Endothelial cell of umbilical vein (primary cell): ENCODE measurements at places on chromosomes 1 and 21.

DNA sequence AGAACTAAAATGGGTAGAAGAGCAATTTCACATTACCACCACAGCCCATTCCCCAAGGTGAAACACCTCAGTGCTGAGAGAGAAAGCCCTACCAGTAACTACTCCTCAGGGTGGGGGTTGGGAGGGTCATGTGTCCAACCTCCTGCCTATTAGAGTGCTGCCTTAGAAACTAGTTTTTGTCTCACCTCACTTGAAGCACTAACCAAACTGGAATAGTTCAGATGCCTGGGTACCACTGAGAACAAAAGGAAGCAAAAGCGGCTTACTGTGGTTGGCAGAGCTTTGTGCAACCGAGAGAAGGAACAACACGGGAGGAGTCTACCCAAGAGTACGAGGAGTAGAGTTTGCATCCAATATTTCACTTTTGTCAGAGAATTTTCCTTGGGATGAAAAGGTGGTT is 1207.5 kb upstream of the ADGRL2 start:
- no peak for DNase-seq

DNA sequence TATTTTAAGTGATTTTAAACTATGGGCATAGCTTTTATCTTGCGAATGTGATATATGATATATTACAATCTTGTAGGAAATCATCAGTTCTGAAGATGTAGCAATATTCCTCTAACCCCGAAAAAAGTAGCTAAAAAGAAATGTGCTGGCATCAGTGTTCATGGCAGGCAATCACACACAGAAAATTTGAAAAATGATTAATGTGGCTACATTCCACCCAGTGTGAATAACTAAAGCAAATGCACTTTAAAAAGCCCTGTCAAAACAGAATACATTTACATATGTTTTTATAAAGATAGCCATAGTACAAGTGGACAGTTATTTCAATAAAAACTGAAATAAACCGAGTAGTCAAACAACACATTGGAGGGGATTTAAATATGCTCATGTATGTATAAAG is 260.2 kb downstream of the HHAT start:
- no peak for DNase-seq

- DNase-seq = no peak
Measured at GRCh38 chr1:39453603-39454002, 37.8 kb upstream of the BMP8A start.

DNA sequence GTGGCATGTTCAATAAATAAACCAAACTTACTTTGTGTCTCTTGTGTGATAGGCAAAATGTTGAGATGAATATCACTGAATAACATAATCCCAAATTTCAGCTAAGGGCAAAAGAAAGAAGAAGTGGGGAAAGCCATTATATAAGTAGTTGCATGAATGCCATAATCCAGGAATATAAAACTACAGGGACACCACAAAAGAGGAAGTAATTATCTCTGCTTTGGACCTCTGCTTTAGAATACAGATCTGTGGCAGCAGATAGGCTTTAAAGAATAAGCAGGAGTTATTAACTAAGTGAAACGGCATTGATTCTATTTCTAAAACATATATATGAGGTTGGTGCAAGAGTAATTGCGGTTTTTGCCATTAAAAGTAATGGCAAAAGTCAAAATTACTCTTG is 288.5 kb upstream of the SNX7 start:
- no peak for DNase-seq

DNA sequence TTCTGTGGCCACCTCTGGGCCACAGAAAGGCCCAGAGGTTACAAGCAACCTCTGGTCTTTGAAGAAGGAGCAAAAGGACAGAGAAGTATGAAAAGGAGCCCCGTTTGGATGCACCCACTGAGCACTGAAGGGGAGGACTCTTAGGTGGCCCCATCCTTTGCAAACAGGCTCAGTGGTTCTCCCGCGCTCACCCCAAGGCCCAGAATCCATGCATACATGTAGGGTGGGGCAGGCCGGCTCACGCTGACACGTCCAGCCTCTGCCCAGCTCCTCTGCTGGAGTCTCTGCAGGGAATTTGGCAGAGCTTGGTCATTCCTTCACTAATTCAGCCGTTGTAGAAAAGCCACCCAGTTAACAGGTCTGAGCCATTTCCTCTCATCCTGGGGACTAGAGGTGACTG is 61.3 kb upstream of the AJAP1 start:
- DNase-seq = no peak

GRCh38 chr21:25506887-25507286 is 100.4 kb downstream of the MRPL39 start:
- no peak for DNase-seq

GRCh38 chr1:203519053-203519840 is 25.3 kb downstream of the OPTC start:
- no peak for DNase-seq

DNA sequence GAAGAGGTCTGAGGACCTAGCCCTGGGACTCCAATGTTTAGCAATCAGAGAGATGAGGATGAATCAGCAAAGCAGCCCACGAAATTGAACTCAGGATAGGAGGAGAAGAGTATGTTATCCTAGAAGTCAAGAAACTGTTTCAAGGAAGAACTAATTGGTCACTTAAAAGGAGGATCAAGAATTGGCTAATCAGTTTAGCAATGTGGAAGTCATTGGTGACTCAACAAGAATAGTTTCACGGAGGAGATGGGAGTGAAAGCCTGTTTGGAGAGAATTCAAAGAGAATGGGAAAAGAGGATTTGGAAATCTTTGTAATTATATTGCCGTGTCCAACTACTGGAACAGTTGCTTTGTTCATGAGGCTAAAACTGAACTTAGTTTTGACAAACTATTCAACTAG is 7.4 kb downstream of the HMCN1 start:
- no peak for DNase-seq

DNA sequence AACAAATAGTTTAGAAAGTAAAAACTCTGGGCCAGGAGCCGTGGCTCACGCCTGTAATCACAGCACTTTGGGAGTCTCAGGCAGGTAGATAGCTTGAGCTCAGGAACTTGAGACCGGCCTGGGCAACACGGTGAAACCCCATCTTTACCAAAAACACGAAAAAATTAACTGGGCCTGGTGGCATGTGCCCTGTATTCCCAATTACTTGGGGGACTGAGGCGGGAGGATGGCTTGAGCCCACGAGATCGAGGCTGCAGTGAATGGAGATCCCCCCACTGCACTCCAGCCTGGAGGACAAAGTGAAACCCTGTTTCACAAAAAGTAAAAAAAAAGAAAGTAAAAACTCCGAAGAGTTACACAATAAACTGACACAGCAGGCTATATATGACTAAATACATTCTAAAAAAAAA is 10.6 kb downstream of the CEP170 start:
- no peak for DNase-seq

GRCh38 chr1:42767510-42768000 is 506 bp downstream of the C1orf50 start:
- DNase-seq = no peak

DNA sequence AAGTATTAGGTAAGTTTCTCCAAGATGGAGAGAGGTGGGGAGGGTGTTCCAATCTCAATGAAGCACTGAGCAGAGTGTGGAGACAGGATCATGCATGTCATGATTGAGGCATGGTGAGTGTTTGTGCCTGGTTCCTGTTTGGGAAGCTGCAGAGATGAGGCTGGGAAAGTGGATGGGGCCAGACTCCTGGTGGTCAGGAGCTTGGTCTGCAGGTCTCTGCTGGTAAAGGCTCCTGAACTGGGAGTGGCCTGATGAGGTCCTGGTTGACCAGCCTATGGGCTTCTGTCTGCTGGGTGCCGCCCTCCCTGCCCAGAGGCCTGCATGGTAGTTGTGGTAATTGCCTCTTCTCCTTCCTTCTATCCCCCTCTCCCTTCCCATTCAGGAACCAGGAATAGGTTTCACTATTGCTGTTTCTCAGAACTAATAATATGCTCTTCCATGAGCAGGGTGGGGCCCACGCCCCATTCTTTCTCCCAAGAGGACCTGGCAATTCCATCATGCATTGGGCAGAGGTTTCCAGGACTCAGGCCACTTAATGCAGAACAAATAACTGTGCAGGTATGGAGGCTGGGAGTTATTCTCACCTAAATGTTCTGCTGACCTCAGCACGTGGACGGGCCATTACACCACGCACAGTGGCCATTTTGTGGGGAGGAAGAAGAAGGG is 24.5 kb downstream of the PROK1 start:
- DNase-seq = no peak

DNA sequence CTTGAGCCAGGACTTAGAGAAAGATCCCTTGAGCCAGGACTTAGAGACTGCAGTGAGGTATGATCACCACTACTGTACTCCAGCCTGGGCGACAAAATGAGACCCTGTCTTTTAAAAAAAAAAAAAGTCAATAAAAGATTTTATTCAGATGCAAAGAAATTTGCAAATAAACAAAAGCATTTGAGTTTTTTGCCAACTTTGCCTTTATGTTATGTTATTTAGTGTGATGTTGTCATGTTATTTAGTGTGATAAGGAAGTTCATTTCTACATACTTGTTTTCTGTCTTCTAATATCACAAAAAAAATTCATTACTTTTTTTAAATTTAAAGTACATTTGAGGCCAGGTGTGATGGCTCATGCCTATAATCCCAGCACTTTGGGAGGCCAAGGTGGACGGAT is 9.0 kb downstream of the RAD54L start:
- no peak for DNase-seq

DNA sequence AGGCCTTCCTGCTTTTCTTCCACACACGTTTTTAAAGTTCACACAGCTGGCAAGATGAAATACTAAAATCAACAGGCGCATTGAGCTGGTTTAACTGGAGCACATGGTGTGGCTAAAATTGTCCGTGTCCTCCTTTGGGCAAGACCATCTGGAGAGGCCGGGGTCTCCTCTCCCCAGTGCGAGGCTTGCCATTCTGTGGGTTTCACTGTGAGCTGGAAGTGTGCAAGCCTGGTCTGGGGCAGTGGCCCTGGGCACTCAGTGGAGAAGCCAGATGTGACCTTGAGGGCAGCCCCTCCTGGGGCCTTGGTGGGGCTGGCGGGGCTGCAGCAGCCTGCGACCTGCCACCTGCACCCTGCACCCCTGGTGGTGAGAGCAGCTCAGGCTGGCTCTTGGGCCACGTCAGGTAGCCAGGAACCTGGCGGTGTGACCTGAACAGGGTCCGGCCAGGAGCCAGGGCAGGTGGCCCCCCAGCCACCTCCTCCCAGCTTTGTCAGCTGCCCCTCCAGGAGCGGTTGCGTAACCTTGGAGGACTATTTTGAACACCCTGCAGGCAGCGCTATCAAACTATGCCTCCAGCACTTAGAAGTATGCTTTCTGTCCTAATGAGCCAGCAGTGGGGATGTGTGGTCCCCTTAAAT is 52.4 kb downstream of the SLC37A1 start:
- DNase-seq = no peak

GRCh38 chr21:15112858-15113257 is 48.1 kb upstream of the NRIP1 start:
- DNase-seq = no peak

DNA sequence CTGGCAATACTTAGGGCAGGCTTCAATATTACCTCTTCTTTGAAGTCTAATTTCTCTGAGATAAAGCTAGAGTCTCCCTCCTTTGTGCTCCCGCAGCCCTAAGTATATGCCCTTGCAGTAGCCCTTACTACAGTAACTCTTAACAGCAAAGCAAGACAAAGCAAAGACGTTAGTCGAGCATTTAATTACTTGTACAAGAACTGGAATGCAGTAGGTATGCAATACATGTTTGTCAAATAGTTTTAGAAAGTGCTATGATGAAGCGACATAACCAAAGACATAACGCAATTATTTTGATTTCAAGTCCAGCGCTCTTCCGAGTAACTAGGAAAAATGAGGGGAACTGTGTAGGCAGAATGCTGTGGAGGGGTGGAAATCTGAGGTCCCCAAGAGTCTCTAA is 1.6 kb downstream of the P3H1 start:
- DNase-seq = peak; percentile 54

GRCh38 chr1:29703596-29704370 is 467.5 kb downstream of the PTPRU start:
- DNase-seq = peak; percentile 39

- DNase-seq = no peak
Measured at GRCh38 chr1:178808529-178808928, 62.3 kb downstream of the ANGPTL1 start.

GRCh38 chr1:234400773-234401172 is 27.5 kb downstream of the COA6 start:
- peak; percentile 67 for DNase-seq

GRCh38 chr1:238960071-238960470 is 426.3 kb upstream of the CHRM3 start:
- DNase-seq = no peak

DNA sequence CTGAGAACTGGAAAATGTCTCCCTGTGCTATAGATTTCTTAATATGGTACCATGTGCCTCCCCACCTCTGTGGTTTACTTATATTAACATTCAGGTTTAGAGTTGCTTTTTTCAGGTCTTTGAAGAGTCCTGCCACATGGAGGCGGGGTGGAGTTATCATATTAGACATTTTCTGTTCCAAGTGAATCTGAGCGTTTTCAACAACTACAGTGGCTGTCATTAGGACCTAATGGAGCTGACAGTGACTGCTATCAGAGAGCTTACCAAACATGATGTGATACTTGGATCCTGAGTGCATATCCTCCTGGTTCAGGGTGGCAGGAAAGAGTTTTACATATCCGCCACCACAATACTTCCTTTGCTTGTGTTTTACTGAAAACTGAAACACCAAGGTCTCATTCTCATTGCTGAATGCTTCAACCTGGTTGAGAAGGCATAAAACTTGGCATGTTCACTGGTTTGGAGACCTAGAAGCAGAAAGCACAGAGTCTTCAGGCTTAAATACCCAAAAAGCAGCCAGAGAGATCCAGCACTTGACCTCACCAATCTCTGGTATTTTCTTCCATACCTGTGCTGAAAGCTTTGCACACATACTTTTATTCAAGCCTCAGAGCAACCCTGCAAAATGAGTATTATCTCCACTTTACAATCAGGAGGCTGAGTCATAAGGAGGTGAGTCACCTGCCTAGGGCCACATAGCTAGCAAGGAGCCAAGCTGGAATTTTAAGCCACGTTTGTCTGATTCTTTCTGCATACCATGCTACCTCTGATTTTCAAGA is 47.4 kb upstream of the OSBPL9 start:
- DNase-seq = peak; percentile 77

GRCh38 chr1:62341089-62341488 is 21.9 kb upstream of the KANK4 start:
- DNase-seq = no peak

DNA sequence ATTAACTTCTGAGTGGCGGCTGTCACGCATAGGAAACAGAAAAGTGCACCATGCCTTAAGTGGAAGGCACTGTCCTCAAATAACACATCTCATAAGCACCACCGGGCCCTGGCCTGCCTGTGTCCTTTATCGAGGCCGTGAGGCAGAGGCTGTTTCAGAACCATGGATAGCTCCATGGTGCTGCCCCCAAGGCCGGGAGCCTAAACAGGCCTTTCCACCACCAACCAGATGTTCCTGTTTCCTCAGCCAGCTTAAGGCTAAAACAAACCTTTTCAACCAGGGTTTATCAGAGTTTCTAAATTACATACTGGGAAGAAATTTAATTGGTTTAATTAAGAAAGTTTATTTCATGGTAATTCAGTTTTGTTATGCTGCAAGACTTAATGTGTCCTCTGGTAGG is 114.4 kb downstream of the DMRTA2 start:
- peak; percentile 24 for DNase-seq

GRCh38 chr1:48198970-48199369 is 23.5 kb upstream of the SLC5A9 start:
- no peak for DNase-seq
